Left lobe of liver (tissue), 2 donors: ENCODE measurements at places on chromosomes 7 and 10. TPM values are rescaled to one million over a fixed set of nuclear protein-coding genes. Genes with fewer than 3 reads are reported as not detected.

SCIN gene
- total RNA-seq: 0.30 TPM

DNA sequence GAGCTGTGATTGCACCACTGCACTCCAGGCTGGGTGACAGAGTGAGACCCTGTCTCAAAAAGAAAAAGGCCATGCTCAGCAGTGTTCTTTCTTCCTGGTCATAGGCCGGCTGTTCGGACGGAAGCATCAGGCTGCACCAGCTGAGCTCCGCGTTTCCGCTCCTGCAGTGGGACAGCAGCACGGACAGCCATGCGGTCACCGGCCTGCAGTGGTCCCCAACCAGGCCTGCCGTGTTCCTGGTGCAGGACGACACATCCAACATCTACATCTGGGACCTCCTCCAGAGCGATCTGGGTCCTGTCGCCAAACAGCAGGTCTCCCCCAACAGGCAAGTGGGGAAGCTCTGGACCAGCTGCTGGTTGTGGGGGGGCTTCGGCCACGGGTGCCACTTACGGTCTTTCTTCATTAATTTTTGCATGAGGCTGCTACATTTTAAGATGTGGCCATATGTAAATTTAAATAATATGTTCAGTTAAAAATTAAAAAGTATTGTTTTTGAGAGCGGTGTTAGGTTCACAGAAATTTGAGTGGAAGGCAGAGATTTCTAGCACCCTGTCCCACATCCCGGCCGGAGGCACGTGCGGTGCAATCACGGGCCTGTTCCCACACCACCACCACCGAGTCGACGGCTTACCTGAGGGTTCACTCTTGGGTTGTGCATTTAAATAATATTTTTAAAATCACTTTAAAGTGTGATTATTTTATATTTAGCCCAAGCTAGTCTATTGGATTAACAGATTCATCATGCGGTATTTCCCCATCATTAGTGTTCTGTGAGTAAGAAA, 85.7 kb downstream of the DYNC2I1 start:
- DNase-seq: no peak

DNA sequence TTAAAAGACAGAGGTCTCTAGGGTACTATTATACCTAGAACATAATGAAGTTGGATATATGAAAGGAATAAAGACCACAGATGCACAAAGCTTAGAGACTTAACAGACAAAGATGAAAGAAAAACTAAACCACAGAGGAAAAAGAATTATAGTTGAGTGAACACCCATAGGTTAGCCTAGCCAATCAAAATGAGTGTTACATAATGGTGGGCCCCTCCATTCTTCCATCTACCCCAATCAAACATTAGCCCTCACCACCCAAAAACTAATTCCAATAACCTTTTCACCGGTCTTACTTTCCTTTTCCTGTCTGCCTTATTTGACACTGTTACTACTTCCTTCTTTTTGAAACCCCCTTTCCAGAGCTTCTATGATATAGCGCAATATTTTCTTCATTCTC, 130.1 kb downstream of the ELMO1 start:
- no peak for DNase-seq

GRCh38 chr7:20541608-20542349, 73.7 kb upstream of the ABCB5 start:
- no peak for DNase-seq

GRCh38 chr7:1290026-1290678, 57.5 kb downstream of the UNCX start:
- DNase-seq: no peak

DNA sequence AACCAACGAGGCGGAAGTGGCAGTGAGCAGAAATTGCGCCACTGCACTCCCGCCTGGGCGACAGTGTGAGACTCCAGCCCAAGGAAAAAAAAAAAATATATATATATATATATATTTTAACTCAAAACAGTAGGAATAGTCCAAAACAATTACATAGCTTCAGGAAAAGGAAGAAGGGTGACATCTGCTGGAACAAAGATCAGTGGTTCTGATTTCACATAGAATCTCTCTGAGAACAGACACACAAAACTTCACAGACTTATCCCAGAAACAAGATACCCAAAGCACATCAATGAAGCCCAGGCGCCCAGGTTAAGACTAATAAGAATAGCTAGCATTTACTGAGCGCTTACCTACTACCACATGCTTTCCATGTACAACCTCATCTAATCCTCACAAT, 45.0 kb downstream of the DNMBP start:
- no peak for DNase-seq

PNLIPRP2 gene
- 0.88 TPM for total RNA-seq

DYNC1I1 gene
- 0.15 TPM for total RNA-seq

- no peak for DNase-seq
Measured at GRCh38 chr10:51488766-51489408, 210.5 kb downstream of the CSTF2T start.

EIF5AL1 gene
- total RNA-seq: 0.48 TPM

GRCh38 chr10:102422545-102423129, 2.0 kb downstream of the FBXL15 start:
- peak; percentile 88 for DNase-seq

DENND2A gene
- 2.5 TPM for total RNA-seq

GRCh38 chr7:24721481-24722001, 35.7 kb downstream of the GSDME start:
- peak; percentile 30 for DNase-seq

DNA sequence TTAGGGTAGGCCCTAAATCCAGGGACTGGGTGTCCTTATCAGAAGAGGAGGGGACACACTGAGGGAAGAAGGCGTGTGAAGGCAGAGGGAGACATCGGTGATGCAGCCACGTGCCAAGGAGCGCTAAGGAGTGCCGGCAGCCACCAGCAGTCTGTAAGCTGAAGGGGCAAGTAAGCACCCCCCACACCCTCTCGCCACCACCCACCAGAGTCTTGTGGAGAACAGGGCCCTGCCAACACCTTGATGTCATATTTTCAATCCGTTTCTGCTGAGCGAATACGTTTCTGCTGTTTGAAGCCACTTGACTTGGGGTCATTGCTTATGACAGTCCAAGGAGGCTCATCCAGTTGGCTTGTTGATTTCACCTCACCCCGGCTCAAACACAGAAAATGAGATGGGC, 37.9 kb downstream of the RGS10 start:
- no peak for DNase-seq

DNA sequence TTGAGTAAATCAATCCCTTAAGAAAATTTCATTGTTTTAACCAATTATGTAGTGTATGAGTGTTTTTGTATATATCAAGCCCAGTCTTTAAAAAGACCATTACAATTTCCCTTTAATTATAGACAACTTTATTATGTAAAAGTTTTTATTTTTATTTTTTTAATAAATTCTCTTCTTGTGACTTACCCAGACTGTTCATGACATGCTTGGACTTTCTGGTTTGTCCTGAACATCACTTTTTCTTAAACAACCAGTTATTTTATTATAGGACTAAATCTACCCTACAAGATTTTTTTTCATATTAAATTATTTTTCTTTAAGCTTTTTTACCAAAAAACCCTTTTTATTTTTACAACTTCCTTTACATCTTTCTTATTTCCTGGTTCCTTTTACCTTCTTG, 410.4 kb downstream of the ATRNL1 start:
- DNase-seq: no peak

HABP2 gene
- total RNA-seq: 289 TPM

SPAM1 gene
- not detected for total RNA-seq

DNA sequence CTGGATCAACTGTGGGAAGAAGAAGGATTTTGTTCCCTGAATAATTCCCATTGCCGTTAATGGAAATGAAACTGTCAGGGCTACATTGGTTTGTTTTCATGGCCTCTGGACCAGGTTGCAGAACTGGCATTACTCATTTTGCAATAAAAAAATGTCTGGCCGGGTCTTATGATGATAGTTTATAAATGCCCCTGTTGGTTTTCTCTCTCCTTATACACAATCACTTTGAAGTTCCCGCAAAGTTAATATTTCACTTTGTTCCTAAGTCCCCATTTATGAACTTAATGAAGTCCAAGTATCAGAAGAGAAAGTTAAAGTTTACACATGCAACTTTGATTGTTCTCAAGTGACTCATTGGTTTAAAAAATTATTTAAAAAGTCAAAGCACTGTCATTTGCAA, 150.7 kb upstream of the PRR15 start:
- DNase-seq: no peak

DNA sequence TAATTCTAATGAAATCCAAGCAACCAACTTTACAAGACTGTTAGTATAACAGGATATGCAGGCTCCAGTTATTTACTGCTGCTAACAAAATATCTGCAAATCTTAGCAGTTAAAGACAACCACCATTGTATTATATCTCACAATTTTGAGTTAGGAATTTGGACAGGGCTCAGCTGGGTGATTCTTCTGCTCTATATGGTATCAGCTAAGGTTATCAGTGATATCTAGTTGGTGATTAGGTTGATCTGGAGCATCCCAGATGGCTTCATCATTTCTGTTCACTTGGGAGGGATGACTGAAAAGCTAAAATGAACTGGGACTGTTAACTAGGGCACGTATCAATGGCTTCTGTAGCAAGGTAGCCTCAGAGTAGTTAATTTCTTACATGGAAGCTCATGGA, 105.7 kb downstream of the MBL2 start:
- DNase-seq: no peak

- no peak for DNase-seq
Measured at GRCh38 chr10:5958077-5958476, 19.3 kb downstream of the IL15RA start.

DNA sequence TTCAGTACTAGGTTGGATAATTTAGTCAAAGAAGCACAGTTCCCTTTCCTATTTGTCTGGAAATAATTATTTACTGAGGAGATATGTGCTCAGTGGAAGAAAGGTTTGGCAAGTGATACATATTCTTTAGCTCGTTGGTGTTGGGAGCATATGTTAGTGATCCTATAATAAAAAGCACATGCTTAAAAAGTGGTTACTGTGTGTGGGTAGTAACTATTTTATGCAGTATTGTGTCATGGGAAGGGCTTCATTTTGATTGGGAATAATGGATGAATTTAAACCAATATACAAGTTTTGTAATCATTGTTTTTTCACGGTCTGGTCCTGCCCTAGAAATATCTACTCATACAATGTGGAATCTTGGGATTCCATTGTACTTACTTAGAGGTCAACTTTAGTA, 188.7 kb upstream of the PPP1R3A start:
- DNase-seq: no peak
